ENCODE measurements at places on chromosomes 7 and 10.

DNA sequence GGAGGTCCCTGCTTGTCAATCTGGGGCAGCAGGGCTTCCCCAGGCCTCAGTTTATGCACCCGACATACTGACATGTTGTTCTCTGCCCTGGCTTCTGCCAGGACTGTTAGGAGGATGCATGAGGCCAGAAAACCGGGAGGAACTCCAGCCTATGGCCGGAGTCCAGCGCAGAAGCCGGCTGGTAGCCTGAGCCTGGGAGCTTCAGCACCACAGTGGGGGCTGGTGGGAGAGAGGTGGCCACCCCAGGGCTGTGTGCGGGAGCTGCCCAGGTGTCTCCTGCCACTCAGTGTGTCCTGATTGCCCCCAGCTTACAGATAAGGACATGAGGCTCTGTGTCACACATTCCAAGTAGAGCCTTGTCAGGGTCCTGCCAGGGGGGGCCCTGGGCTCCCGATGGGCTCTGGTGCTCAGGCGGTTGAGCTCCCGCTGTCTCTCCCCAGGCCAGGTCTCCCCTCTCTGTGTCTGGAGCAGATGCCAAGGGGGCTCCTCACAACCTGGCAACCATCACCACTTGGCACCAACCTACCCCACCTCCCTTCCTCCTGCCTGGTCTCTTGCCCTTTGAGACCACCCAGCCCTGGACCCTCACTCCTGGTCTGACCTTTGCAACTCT is 32.3 kb downstream of the PPIF start:
- DNase-seq, result no peak

DNA sequence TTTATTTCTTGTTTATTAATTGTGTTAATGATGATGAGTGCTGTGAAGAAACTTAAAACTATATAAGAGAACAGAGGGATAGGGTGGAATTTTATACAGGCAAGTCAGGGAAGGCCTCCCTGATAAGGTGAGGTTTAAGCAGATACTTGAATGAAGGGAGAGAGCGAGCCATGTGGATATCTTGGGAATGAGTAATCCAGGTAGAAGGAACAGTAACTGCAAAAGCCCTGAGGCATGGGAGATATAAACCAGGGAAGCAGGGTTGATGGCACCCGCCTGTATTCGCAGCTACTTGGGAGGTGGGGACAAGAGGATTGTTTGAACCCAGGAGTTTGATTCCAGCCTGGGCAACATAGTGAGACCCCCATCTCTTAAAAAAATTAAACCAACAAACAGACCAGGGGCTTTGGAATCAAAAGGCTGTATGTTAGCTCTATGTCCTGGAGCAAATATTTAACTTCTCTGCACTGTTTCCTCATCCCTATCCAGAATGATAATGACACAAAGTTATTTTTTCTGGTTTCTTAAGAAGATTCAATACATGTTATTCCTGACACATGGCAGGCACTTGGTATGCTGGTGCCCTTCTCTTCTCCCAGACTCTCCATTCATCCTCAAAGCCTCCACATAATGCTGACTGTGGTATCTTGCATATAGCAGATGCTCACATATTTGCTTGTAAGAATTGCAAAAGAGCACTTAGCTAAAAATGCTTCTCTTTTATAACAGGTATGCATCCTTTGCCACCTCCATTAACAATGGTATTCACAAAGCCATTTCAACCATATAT is 169.3 kb downstream of the CHN2 start:
- no peak for DNase-seq

DNA sequence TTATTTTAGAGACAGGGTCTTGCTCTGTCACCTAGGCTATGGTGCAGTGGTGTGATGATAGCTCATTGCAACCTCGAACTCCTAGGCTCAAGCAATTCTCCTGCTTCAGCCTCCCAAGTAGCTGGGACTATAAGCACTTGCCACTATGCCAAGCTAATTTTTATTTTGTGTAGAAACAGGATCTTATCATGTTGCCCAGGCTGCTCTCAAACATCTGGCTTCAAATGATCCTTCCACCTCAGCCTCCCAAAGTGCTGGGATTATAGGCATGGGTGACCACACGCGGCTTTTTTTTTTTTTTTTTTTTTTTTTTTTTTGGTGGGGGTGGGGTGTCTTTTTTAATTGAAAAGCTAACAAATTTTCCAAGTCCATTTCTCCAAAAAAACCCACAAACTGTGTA is 18.4 kb downstream of the HPS6 start:
- DNase-seq, result no peak

DNA sequence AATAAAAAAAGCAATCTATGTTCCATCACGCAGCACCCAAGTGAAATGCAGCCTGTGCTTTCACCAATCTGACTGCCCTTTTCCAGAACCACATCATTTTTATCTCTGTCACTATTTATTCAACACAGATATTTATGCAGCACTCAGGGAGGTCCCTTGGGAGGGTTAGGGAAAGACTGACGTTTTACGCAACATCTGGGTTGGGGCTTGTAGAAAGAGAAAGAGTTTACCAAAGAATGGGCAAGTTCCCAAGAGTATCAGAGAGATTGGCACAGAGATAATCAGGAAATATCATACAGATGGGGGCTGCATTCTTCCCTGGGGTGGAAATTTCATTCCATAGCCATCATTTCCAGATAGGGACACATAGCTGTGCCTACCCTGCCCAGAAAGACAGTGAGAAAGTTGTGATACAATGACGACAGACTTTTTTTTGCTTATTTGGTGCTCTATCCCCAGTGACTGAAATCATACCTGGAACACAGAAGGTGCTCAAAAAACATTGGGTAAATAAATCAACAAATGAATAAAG is 474.2 kb downstream of the CALN1 start:
- DNase-seq, result no peak

GRCh38 chr7:135888740-135889139 is 88.4 kb downstream of the MTPN start:
- no peak for DNase-seq

DNA sequence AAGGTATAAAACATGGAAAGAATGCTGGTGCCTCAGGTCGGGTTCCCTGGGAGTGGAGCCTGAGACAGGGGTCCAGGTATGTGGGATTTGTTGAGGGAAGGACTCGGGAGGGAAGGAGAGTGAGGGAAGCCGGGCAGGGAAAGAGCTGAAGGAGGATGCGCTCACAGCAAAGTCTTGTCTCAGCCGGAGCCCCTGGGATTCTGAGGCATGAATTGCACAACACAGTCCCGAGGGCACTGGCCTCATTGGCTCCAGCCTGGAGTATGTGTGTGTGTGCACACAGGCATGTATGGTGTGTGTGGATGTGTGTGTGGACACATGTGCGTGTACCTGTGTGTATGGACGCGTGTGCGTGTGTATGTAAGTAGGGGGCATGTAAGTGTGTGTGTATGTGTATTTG is 87.4 kb downstream of the WDFY4 start:
- no peak for DNase-seq

DNA sequence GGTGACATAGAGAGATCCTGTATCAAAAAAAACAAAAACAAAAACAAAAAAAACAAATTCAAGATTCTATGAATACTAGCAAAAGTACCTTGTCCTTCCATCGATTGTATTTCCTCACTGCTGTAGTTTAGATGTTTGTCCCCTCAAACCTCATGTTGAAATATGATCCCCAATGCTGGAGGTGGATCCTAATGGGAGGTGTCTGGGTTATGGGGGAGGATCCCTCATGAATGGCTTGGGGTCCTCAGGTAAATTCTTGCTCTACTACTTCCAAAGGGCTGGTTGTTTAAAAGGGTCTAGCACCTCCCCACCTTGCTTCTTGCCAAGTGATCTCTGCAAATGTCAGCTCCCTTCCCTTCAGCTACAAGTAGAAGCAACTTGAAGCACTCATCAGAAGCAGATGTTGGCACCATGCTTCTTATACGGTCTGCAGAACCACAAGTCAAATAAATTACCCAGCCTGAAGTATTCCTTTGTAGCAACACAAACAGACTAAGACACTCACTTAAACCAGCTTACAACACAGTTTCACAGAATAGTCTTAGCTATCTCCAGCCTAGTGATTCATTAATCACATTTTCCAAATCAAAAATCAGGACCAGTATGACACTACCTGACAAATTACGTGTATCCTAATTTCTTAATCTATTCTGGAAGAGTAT is 20.7 kb downstream of the ABI1 start:
- no peak for DNase-seq

GRCh38 chr10:128642023-128642422 is 515.8 kb upstream of the MKI67 start:
- no peak for DNase-seq

- DNase-seq, result no peak
These were observed 2.0 kb downstream of the CPA2 start for GRCh38 chr7:130268463-130269317.

GRCh38 chr10:64376167-64376566 is 855.0 kb downstream of the REEP3 start:
- DNase-seq, result no peak

DNA sequence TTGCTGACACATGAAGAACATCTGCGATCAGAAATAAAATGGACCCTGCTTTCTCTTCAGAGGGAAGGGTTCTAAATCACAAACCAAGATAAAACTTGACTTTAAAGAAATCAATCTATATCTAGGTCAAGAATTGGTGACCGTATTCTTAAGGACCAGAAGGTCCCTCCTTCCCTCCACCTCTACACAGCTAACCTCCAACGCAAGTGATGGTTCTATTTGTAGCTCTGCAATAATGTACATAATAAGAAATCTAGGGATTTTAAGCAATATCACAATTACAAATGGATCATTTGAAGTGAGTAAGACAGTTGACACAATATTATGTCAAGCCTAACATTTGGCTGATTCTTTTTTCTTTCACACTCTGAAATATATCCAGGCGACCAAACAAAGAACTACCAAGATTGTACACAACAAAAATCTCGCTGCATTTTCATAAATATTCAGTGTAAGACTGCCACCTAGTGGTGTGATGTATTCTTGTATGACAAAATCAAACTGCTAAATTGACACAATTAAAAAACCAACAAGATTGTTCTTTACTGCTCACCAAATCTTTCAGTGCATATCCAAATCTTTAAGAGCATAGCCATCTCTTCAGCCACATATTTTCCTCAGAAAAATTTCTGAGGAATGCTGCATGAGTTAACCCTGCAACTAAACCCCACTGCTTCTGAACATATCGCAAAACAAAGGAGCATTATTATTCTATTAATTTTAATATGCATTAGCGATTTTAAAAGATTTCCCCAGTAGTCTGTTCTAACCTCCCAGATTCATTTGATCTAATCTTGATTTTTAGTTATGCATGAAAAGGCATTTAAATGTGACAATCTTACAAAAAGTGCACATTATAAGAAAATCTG is 44.5 kb downstream of the ICA1 start:
- DNase-seq, result no peak

DNA sequence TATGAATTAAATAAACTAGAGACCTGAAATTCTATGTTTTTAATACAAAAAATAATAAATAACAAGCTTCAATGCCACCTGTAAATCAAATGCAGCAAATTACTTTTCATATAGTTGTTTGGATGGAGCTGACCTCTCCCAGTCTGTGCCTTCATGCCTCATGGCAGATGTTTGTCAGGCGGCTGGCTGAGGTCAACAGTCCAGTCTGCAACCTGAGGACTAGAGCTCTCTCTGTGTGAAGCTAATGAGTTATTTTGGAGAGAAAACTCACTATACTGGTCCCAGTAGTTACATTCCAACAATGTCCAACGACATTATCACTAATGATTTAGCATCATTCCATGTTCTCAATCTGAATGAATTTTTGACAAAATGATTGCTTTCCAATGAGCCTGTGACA is 746.2 kb upstream of the POM121L12 start:
- DNase-seq, result no peak

DNA sequence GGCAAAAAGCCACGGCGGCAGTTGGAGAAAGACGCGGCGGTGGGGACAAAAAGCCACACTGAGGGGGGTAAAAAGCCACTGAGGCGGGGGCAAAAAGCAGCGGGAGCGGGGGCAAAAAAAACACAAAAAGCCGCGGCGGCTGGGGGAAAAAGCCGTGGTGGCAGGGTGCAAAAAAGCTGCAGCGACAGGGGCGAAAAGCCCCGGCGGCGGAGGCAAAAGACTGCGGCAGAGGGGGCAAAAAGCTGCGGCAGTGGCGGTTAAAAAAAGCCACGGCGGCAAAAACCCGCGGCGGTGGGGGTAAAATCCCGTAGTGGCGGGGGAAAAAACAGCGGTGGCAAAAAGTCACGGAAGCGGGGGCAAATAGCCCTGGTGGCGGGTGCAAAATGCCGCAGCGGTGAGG is 527.3 kb downstream of the ZNF33B start:
- DNase-seq, result no peak

GRCh38 chr7:151650161-151650560 is 130.5 kb upstream of the RHEB start:
- DNase-seq, result no peak

- no peak for DNase-seq
These were observed 24.4 kb upstream of the LRRC18 start for GRCh38 chr10:48964038-48964437.

GRCh38 chr10:14889318-14889717 is 10.7 kb downstream of the SUV39H2 start:
- no peak for DNase-seq

- DNase-seq, result no peak
These were observed 14.0 kb upstream of the KPNA7 start for GRCh38 chr7:99221866-99222265.

GRCh38 chr10:97713339-97713825 is at the start of gene MARVELD1:
MARVELD1 (plus strand) TSS chr10:97713730; CDS start chr10:97713877, 147 bp downstream.
- no peak for DNase-seq

DNA sequence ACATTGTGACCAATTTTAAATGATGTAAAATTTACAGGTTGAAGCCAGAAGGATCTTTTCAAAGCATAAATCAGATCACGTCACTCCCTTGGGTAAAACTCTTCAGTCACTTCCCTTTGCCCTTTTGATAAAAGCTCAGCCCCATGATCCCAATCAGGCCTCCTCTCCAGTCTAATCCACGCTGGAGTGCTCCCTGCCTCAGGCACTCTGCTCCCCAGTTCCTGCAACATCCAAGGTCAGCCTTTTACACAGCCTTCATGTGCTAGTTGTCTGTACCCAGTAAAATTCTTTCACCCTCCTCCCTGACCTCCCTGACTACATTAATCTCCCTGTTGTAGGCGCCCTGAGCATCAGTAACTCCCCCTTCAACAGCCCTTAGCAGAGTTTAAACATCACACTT is 14.1 kb downstream of the ELMO1 start:
- no peak for DNase-seq

- no peak for DNase-seq
These were observed 41.9 kb upstream of the TNKS2 start for GRCh38 chr10:91756286-91756685.

DNA sequence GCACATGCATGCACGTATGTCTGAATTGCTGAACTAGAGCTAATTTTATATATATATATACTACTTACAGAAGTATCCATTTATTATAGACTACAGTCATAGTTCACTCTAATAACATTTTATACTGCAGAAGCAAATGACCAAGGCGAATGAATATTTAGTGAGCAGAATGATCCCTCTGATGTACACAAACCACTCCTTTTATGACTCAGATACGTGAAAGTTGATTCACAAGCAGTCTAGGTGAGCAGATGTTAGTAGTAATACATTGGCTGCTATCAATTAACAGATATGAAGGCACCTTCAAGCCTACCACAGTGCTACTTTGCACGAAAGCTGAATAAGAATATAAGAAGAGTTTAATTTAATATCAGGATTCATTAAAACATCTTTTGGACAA is 10.4 kb downstream of the GPAM start:
- no peak for DNase-seq

Data from stimulated activated CD8-positive, alpha-beta memory T cell treated with anti-CD3 and anti-CD28 coated beads, Interleukin-7, amount 100 ng/mL, for 4 hours (primary cell).